Right atrium auricular region (tissue), 2 donors: ENCODE measurements at places on chromosomes 6 and 20.

GRCh38 chr6:81769824-81770223, 17.3 kb upstream of the TENT5A start:
- DNase-seq, result no peak

- no peak for DNase-seq
These were observed 646.5 kb downstream of the TENT5A start for GRCh38 chr6:81105998-81106397.

- no peak for DNase-seq
These were observed 352.9 kb downstream of the NRN1 start for GRCh38 chr6:5653801-5654200.

DNA sequence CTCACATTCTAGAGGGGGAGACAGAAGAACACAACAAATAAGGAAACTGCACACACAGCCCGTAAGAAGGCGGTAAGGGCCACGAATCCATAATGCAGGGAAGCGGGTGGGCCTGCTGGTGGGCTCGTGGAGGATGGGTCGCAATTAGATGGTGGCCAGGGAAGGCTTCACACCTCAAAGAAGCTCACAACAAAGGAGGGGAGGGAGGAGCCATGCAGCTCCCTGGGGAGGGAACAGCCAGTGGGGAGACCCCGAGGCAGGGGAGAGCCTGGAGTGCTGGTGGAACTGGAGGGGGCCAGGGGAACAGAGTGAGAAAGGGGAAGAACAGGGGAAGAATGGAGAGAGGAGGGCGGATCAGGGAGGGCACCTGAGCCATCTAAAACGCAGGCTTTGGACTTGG, 13.4 kb downstream of the SRC start:
- DNase-seq, result no peak

GRCh38 chr6:22952097-22952496, 382.7 kb downstream of the HDGFL1 start:
- DNase-seq, result no peak

DNA sequence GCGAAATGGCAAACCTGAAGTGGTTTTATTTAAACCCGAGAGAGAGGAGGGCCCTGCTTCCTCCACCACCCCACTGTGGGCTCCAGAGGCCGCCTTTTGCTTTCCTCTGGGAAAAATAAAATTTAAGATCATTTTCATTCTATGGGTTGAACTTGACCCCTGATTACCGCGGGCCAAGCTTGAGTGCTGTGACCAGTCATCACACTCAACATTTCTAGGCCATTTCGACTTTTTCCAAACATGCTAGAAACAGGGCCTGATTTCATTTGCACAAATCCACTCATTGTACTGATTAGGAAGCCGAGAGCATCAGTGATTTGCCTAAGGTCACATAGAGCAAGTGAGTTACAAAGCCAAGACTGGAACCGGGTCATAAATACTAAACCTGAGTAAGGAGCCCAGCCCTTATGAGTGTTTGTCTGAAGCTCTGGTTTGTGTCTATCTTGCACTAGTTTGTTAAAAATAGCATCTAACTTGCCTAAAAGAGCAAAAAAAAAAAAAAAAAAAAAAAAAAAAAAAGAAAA, 179.7 kb downstream of the DLL1 start:
- peak; percentile 28 for DNase-seq

DNA sequence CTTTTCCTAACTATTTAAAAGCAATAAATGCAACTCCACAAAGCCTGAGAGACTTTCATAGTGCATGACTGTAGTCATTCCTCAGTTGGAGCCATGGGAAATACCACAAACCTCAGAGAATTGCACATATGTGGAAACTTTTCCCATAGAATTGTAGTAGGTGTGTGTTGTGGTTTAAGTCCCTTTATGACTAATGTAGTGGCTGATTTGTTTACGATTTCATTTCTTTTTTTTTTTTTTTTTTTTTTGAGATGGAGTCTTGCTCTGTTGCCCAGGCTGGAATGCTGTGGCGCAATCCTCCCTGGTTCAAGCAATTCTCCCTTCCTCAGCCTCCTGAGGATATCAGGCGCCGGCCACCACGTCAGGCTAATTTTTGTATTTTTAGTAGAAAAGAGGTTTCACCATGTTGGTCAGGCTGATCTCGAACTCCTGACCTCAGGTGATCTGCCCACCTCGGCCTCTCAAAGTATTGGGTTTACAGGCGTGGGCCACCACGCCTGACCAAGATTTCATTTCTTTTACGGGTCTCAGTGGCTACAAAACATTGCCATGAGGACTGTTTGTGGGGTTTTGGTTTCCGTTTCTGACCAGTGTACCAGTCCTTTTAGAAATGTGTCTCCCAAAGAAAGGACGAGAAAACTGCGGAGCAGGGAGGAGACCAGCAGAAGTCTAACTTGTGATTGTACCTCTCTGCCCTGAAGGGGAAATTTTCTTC, 212.1 kb upstream of the MARCKS start:
- no peak for DNase-seq

DNA sequence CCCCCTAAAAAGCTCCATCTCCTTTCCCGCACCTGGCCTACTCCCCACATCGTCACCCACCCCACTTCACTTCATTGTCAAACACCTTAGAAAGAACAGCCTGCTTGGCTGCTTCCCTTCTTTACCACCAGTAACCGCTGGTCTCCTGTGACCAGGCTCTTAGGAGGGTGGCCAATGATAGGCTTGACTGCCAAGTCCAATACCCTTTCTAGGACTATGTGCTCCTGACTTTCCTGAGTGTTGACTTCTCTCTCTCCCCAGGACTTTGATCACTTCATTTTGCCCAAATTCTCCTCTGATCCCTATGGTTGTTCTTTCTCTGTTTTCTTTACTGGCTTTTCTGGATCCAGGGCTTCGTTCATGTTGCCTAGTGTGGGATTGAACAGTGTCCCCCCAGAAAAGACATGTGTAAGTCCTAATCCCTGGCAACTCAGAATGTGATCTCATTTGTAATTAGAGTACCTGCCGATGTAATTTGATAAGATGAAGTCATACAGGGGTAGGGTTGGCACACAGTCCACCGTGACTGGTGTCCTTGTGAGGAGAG, 254.0 kb downstream of the GMDS start:
- no peak for DNase-seq

DNA sequence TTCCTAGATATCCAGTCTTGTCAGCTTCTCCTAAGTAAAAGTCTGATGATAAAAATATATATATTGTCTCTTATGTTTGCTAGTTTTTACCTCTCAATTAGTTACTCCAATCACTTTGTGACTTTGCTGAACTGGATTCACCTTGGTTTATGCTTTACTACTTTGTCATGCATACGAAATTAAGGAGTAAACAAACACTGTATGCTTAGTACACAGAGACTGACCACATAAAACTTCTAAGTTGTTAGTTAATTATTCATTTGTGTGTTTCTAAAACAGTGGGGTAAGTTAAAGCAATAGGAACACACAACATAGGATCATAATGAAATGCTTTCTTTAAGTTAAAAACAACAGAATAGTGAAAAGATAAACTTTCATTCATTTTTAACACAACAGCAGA, 877.3 kb upstream of the MAP3K7 start:
- DNase-seq, result no peak

DNA sequence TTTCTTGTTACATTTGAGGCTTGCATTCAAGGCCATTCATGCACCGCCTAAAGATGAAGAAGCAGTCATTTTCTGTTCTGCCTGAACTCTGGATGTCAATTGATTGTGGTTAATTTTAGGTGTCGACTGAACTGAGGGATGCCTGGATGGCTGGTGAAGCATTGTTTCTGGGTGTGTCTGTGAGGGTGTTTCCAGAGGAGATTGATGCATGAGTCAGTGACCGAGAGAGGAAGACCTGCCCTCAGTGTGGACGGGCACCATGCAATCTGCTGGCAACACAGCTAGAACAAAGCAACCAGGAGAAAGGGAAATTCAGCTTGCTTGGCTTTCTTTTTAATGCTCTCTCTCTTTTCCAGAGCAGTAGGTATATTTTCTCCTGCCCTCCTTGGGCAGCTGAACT, 164.1 kb upstream of the ECI2 start:
- no peak for DNase-seq

- DNase-seq, result no peak
These were observed 15.8 kb upstream of the FBXO9 start for GRCh38 chr6:53049415-53049814.

DNA sequence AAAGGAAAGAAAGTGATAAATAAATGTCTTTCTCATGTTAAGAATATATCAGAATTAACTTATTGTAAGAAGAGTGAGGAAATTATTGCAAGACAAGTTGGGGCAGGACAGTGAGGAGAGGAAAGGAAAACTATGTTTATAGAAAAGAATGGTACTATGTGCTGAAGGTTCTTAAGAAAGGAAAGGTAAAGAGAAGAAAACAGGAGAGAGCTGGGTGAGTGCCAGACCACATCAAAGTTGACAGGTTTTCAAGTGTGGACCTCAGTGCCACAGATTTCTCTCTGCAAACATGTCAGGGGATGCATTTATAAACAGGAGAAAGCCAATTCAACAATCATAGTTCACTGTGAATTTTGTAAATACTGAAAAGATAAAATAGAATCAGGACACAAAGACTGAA, 439.2 kb downstream of the PKHD1 start:
- DNase-seq, result no peak

DNA sequence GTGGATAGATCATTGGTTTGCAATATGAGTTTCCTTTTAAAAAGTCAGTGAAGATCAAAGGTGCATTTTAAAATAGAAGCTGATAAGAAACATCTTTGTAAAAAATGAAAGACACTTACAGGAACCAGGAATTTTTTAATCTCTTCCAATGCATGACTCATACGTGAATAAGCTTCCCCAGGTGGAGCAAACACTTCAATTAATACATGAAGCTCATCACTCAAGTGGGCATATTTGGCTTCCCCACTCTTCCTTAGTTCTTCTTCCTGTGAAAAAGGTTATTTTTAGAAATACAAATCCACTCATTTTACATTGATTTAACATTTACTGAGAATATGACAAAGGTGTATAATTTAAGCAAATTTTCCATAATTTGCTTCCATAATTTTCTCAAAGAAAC, 308.1 kb downstream of the KHDRBS2 start:
- no peak for DNase-seq

DNA sequence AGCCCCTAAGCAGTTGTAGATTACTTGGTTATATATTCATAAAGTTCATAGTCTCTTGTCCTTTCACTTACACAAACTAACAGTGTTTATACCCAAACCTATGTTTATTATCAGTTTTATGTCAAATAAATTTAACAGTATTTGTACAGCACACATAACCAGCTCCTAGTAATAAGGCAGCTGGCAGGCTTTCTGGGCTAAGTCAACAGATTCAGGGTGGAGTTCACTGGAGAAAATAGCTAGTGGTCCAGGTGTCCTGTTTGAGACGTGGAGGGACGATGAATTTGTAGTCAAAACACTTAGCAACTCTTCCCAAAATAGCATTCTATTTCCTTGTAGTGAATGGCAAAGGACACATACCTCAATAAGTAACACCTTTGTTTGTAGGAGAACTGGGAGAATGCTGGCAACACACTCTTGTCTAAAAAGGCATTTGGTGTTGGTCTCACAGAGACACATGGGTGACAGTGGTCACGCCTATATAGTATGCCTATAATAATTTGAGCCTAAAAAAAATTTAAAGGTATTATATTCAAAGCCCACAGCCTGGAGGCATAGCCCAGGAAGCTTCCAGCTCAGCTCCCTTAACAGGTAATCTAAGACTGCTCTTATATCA, 156.4 kb upstream of the CARMIL1 start:
- DNase-seq, result no peak

- DNase-seq, result no peak
These were observed 196.1 kb downstream of the UBE3D start for GRCh38 chr6:82869493-82869892.

DNA sequence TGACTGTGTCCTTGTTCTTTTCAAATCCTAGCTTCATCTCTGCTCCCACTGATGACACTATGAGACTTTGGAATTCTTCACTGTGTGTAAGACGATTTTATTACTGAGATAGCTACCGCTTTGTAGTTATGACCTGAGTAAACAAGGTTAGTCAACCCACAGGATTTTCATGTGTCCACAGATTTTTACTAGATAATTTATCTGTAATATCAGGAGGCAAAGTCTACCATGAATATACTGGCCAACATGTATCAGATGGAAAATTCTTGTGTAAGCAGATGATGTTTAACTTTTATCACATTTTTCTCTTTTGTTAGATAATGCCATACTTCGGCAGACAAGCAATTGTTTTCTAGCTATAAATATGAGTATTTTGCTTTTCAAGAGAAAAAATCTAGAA, 119.8 kb downstream of the SGK1 start:
- DNase-seq, result no peak

GRCh38 chr20:53050338-53050737, 78.2 kb downstream of the TSHZ2 start:
- no peak for DNase-seq

- DNase-seq, result no peak
These were observed 215.0 kb upstream of the SHLD1 start for GRCh38 chr20:5535125-5535756.

DNA sequence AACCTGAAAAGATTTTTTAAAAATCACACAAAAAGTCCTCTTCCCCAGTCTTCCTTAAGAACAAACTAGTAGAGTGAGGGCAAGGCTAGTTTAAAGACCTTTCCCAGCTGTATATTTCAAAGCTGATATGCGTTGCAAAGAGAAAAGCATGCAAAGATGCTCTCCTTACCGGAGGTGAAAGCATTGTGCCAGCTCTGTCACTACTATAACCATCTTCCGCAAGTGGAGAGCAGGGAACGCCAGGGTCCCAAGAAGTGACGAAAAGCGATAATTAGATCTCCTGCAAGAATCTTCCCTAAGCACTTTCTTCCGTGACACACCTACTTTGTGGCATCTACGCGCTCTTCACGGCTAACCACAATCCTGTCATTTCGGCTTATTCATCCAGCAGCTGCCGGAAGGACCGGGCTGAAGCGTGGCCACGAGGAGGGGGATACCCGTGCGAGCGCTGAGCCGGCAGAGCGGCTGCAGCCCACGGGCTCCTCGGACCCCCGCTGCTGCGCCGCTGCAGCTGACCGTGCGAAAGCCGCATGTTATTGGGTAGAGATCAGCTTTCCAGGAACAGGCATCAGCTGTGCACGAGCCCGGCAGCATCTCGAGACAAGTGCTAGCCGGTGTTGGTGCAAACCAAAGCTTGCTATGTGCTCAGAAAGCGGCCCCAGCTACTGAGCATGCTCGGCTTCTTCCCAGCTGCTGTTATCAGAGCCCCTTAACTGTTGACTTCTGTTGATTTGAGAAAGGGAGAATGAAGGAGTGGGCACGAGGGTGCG, 57.2 kb upstream of the ARHGAP18 start:
- DNase-seq, result no peak

DNA sequence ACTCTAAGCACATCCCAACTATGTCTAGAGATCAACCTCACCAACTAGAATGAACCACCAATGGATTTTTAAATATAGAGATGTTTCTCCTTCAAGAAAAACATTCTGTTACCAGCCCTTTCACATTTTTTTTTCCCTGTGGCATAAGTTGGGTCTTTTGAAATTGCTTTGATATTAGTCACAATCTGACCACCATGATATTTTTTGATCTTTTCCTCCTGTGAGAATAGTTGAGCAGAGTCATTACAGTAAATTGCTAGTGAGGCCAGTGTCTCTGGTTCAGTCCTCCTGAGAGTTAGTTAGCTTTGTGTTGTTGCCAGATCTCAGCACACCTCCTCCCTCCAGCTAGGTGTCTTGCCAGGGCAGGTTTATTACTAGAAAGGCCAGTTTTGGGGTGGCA, 79.7 kb upstream of the MYLIP start:
- DNase-seq, result no peak
